ENCODE measurements at places on chromosomes 2 and 18.

DNA sequence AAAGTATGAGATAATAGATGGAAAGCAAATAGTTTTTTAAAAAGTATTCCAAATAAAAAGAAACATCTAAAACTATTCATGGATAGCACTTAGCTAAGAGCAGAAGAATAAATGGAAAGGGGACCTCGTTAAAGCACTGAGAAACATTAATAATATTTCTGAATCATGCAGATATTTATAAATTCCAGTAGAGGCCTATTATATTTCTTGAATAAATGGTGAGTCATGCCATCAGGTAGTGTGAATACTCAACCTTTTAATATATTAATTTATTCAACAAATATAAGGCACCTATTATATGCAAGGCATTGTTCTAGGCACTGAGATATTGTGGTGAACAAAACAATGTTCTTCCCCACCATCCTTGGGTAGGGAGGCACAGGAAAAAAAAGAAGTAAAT lies 53.8 kb downstream of the ICA1L start:
- DNase-seq = no peak

GRCh38 chr2:132615329-132616085 lies 54.5 kb downstream of the LYPD1 start:
- DNase-seq = no peak

DNA sequence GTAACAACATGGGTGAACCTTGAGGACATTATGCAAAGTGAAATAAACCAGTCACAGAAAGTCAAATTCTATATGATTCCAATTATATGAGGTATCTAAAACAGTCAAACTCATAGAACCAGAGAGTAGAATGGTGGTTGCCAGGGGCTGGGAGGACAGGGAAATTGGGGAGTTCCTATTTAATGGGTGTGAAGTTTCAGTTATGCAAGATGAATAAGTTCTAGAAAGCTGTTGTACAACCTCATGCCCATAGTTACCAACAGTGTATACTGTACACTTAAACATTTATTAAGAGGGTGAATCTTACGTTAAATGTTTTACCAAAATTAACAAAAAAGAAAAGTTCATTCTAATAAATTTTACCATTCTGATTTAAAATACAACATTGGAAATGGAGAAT lies 92.7 kb upstream of the WDSUB1 start:
- DNase-seq = no peak

GRCh38 chr2:83665894-83666293 lies 793.2 kb downstream of the SUCLG1 start:
- DNase-seq = no peak

- DNase-seq = no peak
Measured at GRCh38 chr2:171247741-171248662, 87.3 kb upstream of the TLK1 start.

GRCh38 chr18:24268784-24269550 lies 128.7 kb downstream of the OSBPL1A start:
- DNase-seq = no peak

DNA sequence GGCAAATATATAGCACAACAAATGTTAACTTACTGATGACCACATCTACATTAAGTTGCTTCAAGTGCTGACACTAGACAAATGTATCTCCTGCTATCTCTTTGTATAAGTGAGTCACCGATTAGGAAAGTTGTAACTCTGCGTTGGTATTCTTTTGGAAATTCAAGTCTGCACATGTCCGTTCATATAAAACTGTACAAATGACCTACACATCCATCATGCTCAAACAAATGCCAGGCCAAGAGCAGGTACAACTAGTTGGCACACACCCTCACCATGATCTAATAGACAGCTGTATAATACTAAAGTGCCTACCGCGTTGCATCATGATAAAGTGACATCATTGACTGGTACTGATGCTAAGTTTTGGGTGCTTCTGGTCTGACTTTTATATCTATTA lies 141.1 kb downstream of the RBMS1 start:
- DNase-seq = no peak

DNA sequence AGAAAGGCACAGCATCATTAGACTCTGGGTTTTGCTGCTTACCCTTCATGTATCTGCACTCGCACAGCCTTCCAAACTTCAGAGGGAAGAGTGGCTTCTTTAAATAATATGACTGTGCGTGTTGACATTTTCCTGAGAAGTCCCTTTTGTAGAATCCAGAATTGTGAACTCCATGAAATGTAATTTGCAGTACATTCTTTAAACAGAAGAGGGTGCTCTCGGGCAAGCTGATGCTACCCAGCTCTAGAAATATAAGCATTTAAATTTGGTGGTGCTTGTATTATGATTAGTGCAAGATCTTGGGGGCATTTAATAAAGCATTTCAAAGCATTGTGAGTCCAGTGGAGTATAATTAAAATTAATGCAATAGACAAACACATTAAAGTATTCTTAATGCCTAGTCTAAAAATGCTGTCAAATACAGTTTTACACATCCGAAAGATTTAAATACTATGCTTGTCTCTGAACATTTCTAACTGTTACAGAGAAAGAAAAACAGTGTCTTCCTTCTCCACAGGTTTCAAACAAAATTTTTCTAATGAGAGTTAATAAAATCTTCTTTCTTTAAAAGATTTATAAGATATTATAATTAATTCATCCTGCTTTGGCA lies 17.3 kb upstream of the GTF2A1L start:
- no peak for DNase-seq

DNA sequence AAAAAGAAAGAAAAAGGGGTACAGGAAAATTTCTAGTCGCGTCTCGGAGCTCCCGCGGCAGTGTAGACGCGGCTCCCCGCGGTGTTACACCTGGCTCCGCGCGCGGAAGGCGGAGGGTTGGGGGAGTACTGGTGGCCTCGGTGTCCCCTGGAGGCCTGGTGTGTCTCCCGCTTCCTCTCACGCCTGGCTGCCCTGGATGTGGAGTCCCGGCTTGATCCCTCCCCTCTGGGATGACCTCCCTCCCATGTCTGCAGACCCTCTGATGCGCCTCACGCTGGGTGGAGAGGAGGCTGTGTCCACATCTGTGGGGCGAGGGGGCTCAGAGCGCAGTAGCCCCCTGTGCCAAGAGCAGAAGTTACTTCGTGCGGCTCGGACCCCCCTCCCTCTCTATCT lies 1.2 kb downstream of the KIF5C start:
- no peak for DNase-seq

DNA sequence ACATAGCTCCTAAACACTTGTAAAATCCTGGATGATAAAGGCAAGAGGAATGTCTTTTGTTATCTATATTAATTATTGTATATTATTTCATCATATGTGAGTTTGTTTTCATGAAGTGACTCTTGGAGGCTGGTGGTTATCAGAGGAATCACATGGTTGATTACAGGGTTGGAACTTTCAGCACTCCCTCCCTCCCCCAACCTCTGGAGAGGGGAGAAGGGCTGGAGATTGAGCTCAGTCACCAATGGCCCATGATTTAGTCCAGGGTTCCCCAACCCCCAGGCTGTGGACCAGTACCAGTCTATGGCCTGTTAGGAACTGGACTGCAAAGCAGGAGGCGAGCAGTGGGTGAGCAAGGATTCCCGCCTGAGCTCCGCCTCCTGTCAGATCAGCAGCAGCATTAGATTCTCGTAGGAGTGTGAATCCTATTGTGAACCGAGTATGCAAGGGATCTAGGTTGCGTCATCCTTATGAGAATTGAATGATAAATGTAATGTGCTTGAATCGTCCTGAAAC lies 37.7 kb downstream of the FBXO48 start:
- DNase-seq = no peak

DNA sequence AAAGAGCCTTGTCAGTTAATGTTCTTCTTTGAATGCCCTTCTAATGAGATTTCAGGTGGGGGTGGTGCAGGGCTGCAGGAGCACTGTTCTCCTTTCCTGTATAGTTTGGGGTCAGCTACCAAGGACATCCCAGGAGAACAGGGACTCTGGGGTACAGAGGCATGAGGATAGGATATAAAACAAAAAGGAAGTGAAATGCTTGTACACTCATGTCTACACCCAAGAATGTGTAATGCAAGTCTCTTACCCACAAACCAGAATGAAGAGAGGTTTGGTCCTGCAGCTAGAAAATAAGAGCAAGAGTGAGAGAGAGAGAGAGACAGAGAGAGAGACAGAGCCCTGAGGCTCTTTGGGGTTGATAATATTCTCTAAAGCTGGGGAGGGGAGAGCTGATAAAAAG lies 151.8 kb upstream of the KCTD1 start:
- no peak for DNase-seq

DNA sequence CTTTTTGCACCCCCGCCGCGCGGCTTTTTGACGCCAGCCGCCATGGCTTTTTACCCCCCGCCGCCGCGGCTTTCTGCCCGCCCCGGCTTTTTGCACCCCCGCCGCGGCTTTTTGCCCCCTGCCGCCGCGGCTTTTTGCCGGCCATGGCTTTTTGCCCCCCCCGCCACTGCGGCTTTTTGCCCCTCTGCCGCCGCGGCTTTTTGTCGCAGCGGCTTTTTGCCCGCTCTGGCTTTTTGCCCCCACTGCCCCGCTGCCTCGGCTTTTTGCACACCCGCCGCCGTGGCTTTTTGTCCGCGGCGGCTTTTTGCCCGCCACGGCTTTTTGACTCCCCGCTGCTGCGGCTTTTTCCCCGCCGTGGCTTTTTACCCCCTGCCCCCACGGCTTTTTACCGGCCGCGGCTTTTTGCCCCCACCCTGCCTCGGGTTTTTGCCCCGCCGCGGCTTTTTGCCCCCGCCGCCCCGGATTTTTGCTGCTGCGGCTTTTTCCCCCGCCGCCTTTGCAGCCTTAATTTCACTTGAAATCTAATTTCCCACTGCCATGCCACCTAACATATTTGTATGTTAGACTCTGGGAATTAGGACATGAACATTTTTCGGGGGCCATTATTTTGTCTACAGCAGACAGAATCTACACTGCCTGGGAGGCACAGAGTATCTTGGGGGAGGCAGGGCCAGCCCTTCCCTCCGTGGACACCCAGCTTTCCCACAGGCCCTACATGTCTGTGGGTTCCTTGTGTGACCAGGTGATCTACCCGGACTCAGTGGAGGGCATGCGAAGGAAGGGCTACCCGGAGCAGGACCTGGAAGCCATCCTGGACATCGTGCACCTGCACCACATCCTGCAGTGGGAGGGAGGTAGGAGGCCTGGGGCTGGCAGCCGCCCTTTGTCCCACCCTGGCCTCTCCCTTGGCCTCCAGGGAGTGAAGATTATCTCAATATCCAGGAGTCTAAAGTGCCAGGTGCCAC lies 3031.0 kb upstream of the TEKT4 start:
- no peak for DNase-seq

DNA sequence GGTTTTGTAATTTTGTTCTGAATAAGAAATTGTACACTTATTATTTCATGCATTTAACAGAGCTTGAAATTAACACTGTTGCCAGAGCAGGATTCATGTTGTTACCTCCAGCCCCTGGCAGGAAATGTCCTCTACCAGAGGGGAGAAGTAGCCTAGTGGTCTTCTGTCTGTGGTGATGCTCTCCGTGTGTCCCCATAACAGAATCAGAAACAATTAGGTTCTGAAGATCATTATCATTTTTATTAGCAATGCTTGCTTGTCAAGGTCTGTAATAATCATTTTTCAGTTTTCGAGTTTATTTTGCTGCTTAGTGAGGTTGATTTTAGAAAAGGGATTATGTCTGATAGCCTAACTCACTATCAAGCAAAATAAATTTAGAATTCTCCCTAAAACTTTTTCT lies 116.6 kb upstream of the CNTNAP5 start:
- no peak for DNase-seq

DNA sequence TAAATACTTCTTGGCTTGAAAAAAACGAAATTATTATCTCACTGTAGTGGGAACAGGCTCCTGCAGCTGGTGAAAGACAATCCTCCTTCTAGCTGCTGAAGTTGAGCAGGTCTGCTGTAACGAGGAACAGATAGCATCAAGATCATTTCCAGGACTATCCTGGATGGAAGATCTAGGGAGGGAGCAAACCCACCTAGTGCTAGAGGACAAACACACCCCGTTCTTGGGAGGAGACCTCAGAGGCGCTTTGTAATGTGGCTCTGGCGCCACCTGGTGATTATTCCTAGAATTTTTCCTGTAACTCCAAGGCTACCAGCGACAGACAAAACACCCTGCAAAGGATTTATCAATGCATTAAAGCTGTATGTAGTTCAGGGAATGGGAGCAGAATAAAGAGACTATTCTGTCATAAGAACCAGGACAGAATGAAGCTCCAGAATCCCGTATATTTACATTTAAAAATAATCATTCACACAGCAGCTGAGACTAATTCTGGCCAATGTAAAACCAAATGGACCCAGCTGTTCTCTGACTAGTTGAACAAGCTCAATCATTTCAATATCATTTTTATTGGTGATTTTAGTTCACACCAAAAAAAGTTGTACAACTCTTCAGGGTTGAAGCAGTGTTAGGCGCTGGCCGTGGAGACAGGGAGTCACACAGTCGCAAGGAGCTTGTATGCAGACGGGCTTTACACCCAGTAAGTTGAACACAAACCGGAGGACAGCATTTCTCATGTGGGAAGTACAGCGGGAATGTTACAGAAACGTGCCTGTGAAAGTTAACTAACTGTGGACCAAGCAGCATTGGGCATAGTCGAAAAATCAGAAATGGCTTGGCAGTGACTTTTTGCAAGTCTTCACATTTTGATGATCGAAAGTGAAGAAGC lies 290.3 kb downstream of the TRIB2 start:
- peak; percentile 40 for DNase-seq

DNA sequence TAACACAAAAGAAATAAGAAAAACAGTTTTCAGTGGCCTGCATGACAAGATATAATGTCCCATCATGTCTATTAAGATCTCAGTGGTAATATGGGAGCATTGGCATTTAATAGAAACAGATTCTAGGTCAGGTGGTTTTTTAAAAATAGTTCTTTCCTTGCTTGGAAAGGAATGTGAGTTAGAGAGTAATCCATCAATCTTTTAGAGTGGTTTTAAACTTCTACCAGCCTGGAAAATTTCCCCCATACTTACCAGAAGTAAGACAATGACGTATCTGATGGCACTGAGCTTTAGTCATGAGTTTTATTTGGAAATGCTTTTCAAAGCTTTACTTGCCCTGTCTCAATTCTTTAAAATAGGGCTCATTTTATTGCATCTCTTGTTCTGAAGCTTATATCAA lies 441.7 kb upstream of the SMIM21 start:
- no peak for DNase-seq

GRCh38 chr2:124241-124880 lies 78.1 kb upstream of the FAM110C start:
- DNase-seq = no peak

DNA sequence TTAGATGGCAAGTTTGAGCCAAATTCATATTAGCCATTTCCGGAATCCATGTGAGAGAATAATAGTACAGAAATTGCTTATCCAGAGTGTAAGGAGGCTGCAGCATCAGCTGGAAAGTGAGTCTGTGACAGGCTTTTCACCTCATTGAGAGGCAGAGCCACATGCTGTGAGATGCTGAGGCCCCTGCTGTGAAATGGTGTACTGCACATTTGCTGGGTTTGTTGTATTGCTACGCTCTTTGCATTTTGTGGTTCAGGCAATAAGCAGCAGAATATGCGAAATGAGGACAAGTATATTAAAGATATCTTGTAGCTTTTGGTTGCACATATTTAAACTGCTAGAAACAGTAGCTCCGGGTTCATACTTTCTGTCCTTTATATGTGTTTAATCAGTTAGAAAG lies 37.0 kb downstream of the NABP1 start:
- no peak for DNase-seq

GRCh38 chr2:17162713-17163112 lies 355.5 kb downstream of the RAD51AP2 start:
- DNase-seq = no peak
